ENCODE measurements at places on chromosomes 13 and 19.
A peak's percentile ranks its signal among the peaks of the same experiment; 100 is the strongest.

DNA sequence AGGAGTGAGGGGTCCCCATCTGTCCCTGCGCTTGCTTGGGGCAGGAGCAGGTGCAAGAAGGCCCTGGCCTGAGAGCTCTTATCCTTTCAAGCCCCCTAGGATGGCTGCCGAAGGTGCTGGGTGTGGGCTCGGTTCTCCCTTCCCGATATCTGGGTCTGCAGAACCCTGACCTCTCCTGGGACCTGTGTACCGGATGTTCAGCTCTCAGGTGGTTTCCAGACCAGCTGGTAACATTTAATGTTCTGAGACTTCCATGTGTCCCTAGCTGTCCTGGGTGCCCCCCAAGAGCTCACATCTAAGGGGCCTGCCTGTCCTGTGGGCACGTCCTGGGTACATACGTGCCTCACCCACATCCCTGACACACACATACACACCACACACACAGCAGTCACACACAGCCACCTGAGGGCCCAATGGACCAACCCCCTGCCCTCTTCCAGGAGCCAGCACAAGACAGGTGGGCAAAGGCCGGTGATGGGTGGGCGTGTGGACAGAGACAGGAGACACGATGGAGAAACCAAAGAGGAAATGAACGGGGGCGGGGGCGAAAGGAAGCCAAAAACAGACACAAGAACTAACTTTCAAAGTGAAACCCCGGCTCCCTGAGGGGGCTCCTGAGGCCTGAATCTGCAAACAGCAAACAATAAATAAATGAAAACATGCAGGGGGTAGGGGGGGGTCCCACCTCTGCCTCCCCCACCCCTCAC lies 124.3 kb downstream of the PTPRS start:
- no peak for DNase-seq

- no peak for DNase-seq
These were observed 1635.2 kb downstream of the EFNB2 start for GRCh38 chr13:104900191-104900817.

- no peak for DNase-seq
These were observed 2139.9 kb downstream of the PCDH9 start for GRCh38 chr13:65090186-65090585.

- no peak for DNase-seq
These were observed 1.9 kb downstream of the GNG14 start for GRCh38 chr19:12689581-12690216.

DNA sequence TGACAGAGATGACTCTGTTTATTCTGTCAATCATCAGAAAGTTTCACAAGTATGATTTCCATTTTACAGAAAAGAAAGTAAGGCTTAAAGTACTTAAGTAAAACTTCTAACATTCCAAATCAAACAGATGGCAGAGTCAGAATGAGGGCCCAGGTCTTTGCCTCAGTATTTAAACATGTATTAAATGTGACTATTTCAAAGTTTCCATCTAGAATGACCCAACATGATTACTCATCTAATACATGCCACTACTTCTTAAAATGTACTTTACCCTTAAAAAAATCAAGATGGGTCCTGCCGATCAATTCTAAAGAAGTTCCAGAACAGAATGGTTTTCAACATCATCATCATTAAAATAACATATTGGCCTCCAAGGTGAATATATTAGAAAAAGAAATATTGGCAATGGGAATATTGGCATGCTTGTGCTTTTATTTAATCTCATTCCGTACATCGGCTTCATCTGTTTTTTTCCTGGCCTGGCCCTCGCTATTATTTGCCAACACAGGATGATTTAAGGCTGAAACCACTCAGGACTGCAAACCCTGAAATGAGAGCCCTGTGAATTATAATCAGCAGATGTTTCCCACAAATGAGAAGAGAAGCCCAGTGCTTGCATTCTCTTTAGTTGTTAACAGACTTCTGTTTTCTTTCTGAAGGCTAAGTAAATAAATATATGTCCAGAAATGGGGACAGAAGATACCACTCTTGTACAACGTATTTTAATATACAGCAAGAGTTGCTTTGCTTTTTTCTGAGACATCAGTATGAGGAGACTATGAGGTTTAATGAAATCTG lies 340.0 kb downstream of the DNAJC15 start:
- no peak for DNase-seq

DNA sequence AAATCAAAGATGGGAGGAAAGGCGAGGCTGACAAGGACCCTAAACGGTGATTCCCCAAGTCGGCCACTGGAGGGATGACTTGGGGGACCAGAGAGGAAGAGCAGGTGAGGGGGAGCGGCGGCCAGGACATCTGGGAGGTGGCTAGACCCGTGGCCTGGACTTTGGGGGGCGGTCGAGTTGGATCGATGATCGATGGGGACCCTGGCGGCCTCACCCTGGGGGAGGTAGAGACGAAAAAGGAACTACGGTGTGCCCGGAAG lies 7.7 kb upstream of the CIRBP start:
- DNase-seq, result no peak

- DNase-seq, result peak; percentile 1
These were observed 41.2 kb downstream of the MIPEP start for GRCh38 chr13:23848019-23848418.

- DNase-seq, result peak; percentile 27
These were observed 535 bp downstream of the BSG start for GRCh38 chr19:572743-573518.

DNA sequence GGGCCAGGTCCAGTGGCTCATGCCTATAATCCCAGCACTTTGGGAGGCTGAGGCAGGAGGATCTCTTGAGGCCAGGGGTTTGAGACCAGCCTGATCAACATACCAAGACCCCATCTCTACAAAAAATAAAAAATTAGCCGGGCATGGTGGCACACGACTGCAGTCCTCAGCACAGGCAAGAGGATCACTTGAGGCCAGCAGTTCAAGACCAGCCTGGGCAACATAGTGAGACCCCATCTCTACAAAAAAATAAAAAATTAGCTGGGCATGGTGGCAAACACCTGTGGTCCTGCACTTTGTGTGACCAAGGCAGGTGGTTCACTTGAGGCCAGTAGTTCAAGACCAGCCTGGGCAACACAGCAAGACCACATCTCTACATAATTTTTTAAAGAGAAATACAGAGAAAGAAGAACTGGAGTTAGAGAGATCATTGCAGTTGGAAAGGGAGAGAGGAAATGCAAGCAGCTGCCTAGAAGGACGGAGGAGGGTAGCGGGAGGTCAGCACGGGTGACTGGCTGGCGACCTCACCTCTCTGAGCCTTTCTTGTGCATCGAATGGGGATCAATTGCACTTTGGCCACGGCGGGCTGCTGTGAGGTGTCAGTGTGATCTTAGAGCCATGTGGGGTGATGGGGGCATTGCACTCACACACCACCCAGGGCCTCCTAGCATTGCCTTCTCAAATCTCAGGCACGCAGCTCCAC lies 13.9 kb downstream of the BCAM start:
- no peak for DNase-seq

GRCh38 chr19:55316646-55317045 lies 8.5 kb downstream of the TMEM150B start:
- DNase-seq, result no peak

- no peak for DNase-seq
These were observed 349.5 kb downstream of the NDFIP2 start for GRCh38 chr13:79830426-79830825.

DNA sequence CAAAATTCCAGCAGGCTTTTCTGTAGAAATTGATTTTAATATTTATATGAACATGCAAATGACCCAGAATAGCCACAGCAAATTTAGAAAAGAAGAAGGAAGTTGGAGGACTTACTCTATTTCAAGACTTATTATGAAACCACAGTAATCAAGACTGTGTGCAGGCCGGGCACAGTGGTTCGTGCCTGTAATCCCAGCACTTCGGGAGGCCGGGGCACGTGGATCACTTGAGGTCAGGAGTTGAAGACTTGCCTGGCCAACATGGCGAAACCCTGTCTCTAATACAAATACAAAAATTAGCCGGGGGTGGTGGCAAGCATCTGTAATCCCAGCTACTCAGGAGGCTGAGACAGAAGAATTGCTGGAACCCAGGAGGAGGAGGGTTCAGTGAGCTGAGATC lies 6.0 kb upstream of the FFAR2 start:
- no peak for DNase-seq

- DNase-seq, result peak; percentile 47
These were observed 51.2 kb downstream of the NLRP12 start for GRCh38 chr19:53772943-53773342.

GRCh38 chr13:67139551-67139950 lies 90.6 kb downstream of the PCDH9 start:
- peak; percentile 84 for DNase-seq

GRCh38 chr19:1384085-1384462 lies 367 bp downstream of the NDUFS7 start:
- no peak for DNase-seq

DNA sequence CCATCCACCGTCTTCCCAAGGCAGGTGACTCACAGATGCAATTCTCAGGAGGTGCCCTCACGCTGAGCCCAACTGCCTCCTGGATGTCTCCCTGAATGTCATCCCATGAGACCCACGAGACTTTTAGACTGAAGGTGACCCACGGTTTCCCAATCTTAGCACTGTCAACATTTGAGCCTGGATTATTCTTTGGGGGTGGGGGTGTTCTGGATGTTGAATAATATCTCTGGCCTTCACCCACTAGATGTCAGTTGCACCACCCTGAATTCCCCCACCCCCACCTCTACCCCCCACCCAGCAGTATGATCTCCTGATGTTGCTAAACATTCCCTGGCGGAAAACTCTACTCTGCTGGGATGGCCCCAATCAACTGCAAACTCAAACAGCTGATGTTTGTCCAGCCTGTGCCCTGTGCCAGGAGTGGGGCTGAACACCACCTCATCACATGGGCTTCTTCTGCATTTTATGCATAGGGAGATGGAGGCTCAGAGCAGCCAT lies 2.2 kb upstream of the CYP4F22 start:
- no peak for DNase-seq

DNA sequence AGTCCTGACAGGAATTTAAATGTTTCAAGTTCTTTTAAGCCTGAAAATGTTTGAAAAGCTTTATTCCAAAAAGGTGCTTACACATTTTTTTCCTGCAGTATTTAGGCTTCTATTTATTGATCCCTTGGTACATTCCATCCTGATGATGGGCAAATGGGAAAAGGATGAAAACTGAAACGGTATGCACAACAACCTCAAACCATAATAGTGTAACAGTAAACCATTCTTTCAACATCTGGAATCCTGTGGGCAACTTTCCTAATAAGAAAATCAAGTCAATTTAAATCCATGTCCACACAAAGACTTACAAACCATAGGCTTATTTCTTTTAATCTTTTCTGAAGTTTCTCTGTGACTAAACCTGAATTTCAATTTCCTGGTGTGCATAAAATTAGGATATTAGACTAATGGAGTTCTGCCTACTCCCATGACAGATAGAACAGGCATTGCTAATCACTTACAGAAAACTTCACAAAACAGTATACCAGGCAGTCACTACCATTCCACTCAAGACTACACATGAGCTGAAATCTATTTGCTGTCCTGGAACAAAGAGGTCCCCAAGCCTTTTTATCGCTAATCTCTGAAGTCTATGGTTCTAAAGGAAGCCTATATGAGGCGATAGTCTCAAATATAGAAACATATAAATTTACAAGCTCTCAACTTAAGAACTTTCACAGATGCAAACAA lies 103.3 kb downstream of the DLEU7 start:
- DNase-seq, result no peak

GRCh38 chr13:76271728-76272232 lies 614.4 kb downstream of the KCTD12 start:
- DNase-seq, result no peak

DNA sequence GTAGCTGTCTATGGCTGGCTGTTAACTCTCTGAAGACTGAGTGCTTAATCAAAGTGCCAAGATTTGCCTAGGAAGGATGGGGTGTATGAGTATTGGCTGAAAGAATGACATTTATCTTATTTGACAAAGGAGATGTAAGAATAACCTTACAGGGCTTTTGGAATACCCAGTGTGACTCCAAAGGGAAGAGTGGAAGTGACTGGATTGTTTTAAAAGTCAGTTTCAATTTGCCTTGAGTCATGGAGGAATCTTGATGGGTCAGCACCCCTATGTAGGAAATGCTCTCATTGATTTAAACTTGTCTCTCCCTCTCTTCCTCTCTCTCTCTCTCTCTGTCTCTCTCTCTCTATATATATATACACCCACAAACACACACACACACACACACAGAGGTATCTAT lies 118.4 kb upstream of the CLDN10 start:
- no peak for DNase-seq

DNA sequence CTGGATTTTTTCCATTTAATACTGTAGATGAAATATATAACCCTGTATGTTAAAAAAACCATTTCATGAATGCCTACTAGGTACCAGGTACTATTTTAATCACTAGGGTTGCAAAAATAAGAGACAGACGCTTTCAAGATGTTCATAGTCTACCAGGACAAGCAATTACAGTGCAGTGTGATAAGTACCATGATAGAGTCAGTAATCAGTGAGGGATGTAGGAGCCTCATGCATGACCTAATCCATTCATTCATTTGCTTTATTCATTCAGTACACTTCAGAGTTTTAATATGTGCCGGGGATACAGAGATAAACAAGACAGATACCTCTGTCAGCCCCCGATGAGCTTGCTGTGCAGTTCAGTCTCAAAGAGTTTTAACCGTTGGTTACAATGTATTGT lies 3.0 kb downstream of the WASF3 start:
- DNase-seq, result no peak

DNA sequence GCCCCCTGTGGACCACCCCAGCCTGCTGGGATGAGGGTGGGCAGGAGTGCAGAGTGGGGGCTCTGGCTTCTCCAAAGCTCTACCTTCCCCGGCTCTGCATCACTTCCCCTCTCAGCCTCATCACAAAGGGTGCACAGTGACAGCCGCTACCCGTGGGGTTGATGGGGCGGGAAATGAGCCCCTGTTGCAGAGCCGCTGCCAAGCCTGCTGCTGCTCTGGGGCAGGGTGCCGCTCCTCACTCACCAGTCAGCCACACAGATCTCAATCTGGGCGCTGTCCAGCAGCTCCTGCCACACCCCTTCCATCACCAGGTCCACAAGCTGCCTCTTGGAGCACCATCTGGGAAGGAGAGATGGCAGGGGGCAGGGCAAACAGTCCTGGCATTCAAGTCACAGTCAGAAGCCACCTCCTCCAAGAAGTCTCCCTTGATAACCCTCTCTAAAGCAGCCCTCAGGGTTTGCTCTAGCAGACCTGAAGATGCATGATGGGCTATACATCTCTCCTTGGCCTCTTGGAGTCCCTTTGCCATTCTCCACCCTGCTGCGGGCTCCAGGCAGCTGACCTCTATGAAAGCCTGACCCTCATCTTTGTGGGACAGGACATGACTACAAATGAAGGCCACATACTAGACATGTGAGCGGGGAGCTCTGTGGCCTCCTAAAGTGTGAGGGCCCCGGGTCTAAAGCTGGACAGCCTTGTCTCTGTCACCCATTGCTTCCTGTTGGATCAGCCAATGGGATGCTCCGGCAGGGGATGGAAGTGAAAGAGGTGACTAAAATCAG lies 15.7 kb downstream of the MRPS12 start:
- no peak for DNase-seq

DNA sequence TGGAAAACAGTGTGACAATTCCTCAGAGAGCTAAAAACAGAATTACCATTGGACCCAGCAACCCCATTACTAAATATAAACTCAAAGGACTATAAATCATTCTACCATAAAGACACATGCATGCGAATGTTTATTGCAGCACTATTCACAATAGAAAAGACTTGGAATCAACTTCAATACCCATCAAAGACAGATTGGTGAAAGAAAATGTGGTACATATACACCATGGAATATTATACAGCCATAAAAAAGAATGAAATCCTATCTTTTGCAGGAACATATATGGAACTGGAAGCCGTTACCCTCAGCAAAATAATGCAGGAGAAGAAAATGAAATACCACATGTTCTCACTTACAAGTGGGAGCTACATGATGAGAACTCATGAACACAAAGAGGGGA lies 20.8 kb upstream of the FGF14 start:
- no peak for DNase-seq

GRCh38 chr13:78841358-78841963 lies 182.5 kb upstream of the OBI1 start:
- DNase-seq, result peak; percentile 69
